NCI-H146 (cell line): ENCODE measurements at places on chromosomes 16 and 17.
A peak's percentile ranks its signal among the peaks of the same experiment; 100 is the strongest.

- DNase-seq = no peak
Measured at GRCh38 chr16:79317521-79317920, 283.0 kb downstream of the MAF start.

DNA sequence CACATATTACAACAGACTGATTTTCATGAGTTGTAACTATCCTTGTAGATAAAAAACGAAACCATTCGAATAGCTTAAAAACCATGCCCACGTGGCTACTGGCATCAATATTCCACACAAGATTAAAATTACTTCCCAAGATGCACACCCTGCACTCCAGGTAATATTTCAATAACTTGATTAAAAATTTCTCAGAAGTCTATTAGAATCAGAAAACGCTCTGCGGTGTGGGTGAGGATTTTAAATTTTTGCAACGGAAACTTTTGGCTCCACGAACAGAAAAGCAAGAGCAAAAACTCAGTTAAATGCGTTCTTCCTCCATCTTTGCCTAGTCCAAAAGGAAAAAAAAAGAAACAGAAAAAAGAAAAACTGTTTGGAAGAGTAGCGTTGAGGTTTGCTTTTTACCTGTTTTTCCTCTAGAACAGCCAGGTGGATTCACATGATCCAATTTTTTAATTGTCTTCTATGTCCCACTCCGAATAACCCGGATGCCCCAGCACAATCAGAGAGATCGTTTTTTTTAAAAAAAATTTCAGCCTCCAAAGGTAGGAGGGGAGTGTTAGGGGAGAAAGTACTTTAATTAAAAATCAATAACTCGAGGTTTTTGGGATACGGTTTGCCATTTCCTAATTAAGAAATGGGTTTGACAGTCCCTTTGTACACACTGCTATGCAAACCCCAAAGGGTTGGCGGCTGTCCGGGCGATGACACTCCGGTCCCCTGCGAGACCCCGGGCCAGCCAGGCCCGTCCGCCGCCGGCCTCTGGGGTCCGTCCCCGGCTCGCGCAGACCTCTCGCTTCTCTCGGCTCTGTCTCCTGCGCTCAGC is 708 bp upstream of the NFAT5 start:
- peak; percentile 36 for DNase-seq

DNA sequence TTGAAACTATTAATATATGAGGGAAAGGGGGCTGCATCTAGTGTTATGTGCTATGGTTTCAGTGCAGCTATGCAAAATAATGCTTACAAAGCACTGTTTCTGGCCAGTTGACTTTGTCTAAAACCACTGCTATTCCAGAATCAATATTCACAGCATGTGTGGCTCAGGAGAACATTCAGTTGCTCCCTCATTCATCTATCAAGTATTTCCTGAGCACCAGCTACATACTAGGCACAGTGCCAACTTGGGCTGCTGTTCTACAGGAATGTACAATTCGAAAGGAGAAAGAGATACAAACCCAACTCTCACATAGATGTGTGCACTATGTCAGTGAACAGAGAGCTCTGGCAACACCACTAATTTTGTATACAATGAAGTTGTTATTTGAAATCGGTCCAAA is 183.0 kb downstream of the PHKB start:
- DNase-seq = no peak

- peak; percentile 51 for DNase-seq
Measured at GRCh38 chr16:4537376-4538343, 913 bp downstream of the CDIP1 start.

DNA sequence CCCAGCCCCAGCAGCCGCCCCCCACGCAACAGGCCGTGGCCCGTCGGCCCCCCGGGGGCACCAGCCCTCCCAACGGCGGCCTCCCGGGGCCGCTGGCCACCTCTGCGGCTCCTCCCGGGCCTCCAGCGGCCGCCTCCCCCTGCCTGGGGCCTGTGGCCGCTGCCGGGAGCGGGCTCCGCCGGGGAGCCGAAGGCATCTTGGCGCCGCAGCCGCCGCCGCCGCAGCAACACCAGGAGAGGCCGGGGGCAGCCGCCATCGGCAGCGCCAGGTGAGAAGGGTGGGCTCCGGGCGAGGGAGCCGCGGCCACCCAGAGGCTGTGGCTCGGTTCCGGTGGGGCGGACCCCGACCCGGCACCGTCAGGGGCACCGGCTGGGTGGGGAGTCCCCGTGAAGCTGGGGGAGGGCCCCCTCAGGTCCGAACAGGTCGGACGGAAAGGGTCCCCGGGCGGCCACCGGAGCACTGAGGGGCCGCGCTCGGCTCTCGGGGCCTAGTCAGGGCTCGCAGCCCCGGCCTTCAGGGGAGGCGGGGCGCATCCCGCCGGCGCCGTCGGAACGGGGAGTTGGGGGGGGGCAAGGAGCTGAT is 583 bp downstream of the ATXN2L start:
- no peak for DNase-seq

GRCh38 chr17:78605429-78605828 is 28.2 kb upstream of the DNAH17 start:
- DNase-seq = no peak

DNA sequence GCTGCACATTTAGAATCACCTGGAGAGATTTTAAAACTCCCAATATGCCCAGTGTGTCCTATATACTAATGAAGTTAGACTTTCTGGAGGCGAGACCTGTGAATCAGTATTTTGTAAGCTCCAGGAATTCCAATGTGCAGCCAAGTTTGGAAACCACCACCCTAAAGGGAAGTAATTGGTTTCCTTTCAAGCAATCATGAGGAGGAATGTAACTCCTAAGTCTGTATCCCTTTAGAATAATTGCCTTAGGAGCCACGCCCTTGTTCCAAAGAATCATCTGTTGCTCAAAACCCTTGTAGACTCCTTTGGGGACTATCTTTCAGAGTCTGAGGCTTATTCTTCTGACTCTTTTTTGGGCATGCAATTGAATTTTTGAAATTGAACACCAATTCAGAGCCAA is 84.4 kb downstream of the DNAH9 start:
- DNase-seq = no peak

- no peak for DNase-seq
Measured at GRCh38 chr17:8555062-8555461, 75.5 kb downstream of the MYH10 start.

- DNase-seq = no peak
Measured at GRCh38 chr16:28168991-28169554, 42.7 kb downstream of the XPO6 start.

DNA sequence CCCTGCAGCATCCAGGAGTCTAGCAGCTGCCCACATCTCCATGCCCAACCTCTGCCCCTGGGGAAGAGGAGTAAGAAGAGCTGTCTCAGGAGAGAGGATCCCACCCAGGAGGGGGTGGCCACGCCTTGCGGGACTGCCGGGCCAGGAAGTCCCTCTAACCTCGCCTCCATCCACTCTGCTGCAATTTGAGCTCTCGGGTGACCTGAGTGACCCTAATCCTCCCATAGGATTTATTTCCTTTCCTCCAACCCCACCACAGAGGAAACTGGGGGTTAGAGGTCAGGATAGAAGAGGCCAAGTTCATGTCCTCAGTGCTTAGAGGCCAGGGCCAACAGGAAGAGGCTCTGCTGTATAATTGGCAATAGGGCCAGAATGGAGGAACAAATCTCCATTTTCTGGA is 22.6 kb upstream of the NGFR start:
- DNase-seq = no peak

GRCh38 chr16:16021988-16022682 is 72.7 kb downstream of the ABCC1 start:
- DNase-seq = no peak

GRCh38 chr17:13417381-13417950 is 184.3 kb downstream of the HS3ST3A1 start:
- DNase-seq = no peak

DNA sequence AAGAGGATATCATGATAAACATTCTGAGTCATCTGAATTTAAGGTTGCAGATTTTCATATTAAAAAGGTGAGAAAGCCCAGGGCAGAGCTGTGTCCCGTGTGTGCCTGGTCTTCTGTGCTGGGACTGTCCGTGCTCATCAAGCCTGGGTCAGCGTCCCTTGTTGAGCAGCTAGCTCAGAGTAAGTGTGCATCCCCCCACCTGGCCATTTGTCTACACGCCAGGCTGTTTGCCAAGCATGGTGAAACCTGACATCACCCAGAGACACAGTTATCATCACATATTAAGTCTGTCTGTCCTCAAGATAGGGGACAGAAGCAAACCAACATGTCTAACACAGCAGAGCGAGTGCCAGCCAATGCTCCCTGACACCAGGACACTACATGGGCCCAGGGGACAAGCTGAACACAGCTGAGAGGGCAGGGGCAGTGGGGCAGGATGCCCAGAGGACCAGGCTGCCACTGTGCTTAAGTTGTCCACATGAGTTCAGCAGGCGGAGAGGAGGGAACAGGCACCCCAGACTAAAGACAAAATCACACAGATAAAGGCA is 57.9 kb upstream of the CNEP1R1 start:
- DNase-seq = no peak

DNA sequence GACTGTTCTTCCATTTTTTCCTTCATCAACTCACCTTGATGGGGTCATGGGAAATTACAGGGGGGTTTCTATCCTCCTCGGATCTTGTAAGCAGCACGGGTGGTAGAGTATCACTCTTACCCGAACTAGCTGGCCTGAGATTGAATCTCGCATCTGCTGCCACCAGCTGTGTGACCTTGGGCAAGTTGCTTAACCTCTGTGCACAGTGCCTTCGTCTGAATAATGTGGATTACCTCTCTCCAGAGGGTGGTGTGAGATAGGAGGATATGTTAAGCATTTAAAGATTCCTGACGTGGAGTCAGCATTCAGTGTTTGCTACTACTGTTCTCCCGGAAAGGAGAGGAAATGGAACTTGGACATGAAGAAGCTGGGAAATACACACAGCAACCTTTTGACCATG is 24.4 kb downstream of the LASP1 start:
- DNase-seq = no peak

DNA sequence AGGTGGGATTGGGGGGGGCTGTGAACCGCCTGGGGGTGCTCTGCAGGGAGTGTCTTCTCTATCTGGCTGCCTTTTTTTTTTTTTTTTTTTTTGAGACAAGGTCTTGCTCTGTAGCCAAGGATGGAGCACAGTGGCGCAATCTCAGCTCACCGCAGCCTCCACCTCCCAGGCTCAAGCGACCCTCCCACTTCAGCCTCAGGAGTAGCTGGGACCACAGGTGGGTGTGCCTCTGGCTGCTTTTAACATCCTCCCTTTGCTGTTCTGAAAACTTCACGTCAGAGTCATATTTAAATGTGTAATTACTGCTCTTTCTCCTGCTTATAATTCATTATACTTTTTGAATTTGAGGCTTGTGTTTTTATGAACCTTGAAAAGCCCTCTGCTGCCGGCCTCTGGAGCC is 78.4 kb downstream of the ZNF778 start:
- no peak for DNase-seq

DNA sequence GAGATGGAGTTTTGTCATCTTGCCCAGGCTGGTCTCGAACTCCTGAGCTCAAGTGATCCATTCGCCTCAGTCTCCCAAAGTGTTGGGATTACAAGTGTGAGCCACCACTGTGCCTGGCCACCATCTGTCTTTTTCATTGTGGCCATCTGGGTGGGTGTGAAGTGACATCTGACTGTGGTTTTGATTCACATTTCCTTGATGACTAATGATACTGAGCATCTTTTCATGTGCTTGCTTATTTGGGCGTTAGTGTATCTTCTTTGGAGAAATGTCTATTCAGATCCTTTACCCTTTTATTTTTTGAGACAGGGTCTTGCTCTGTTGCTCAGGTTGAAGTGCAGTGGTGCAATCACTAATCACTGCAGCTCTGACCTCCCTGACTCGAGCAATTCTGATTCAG is 53.9 kb upstream of the ERN1 start:
- no peak for DNase-seq

- DNase-seq = no peak
Measured at GRCh38 chr16:88406096-88407041, 23.6 kb downstream of the ZNF469 start.

DNA sequence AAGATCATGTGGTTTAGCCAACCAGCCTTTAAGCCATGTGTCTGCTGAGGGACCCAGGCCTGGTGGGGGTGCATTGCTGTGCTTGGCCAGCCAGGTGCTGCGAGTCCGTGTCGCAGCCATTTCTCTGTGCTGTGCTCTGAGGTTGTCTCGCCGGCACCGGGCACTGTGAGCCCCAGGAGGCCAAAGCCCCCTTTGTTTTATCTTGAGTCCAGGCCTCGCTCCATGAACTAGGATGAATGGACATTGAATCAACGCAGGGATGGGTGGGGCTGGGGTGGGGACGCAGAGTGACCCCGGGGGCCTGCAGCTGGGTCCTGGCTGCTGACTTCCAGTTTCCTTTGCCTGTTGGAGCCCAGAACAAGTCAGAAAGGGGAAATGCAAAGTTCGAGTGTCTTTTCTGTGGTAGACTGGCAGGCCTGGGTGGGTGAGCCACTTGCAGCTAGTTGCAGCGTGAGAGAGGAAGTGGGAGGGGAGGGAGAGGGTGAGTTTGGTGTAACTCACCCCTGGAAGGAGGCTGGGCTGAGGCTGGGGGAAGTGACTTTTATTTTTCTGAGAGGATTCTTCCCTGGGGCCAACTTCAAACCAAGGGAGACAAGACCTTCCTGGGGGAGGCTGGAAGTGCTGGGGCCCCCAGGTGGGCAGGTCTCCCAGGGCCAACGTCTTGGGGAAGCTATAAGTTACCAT is 324.7 kb downstream of the SEC14L1 start:
- peak; percentile 15 for DNase-seq

- no peak for DNase-seq
Measured at GRCh38 chr16:29664091-29664921, 1.3 kb downstream of the SPN start.

- DNase-seq = no peak
Measured at GRCh38 chr16:87838643-87839541, 30.4 kb downstream of the SLC7A5 start.

GRCh38 chr16:85798283-85798776 is 1.0 kb downstream of the EMC8 start:
- no peak for DNase-seq

- DNase-seq = no peak
Measured at GRCh38 chr16:4060009-4060408, 56.2 kb downstream of the ADCY9 start.
